ENCODE measurements at places on chromosomes 7 and 10.

GRCh38 chr10:5663692-5664427, 2.5 kb downstream of the ASB13 start:
- no peak for DNase-seq

DNA sequence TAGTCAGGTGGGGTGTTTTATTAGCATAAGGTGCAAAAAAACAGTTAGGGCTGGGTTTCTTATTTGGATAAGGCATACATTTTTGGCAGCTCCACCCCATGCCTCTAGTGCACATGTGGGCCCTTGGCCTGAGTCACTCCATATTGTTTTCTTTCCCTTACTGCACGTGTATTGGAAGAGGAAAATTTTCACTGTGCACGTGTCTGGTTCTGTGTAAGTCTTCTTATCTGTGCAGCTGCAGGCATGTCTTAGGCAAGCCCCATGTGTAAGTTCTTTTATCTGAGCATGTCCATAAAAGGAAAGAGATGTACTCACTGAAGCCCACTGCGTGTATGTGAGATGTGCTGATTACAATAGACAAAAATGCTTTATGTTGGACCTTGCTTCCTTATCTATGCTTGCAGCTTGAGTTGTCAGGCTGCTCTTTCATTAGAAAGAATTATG, 540.3 kb upstream of the IGFBP3 start:
- DNase-seq: no peak

DNA sequence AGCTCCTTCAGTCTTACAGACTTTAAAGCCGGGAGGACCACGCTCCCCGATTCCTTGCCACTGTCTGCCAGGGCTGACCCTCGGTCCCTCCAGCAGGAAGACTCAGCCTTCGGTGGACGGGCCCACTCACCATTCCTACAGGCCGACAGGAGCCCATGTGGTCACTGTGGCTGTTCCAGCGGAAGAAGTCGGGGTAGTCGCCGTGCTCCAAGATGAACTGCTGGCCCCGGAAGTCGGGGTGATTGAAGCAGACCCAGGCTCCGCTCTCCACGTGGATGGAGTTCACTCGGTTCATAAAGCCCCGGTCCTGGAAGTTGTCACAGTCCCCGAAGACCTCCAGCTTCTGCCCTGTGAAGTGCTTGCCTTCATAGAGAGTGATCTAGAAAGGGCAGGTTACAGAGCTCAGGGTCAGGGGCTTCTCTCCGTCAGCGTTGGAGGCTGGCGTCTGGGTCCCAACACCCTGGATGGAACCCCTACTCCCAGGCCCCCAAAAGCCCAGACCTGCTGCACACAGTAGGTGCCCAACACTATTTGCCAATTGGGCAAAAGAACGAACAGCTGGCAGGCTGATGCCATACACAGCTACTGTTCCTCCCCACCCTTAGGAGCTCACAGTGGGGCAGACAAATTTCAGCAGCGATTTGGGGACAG, 1.9 kb downstream of the CRYGN start:
- no peak for DNase-seq

GRCh38 chr7:152587366-152587765, 88.6 kb downstream of the XRCC2 start:
- no peak for DNase-seq
